ENCODE measurements at places on chromosomes 4 and X. TPM values are rescaled to one million over a fixed set of nuclear protein-coding genes. Genes with fewer than 3 reads are reported as not detected.

Gene THAP6
- 10.6 TPM for total RNA-seq

- DNase-seq, result no peak
Observed at GRCh38 chr4:17695341-17695740, 80.9 kb downstream of the MED28 start.

DNA sequence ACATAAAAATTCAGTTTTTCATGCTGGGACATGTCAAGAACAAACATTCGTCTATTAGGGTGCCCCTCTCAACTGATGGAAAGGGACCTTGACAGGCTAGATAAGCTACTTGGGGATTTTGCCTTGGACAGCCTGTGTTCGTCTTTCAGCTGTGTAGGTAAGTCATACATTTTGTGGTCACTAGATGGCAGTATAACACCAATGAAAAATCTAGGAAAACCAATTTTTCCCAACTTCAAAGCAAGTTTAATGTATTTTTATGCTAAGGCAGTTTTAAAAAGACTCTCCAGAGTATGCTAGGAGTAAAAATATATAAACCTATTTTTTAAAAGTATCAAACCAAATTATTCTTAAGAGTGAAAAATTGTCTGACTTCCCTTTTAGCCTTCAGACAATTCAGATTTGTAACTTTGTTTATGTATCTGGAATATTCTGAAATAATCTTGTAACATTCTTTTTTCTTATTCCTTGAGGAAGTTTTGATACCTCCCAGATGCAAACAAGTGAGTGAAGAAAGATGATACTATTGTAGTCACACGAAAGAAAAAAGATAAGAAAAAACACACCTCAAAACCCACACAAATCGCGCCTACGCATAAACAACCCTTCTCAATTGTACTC, 158.3 kb downstream of the CPE start:
- peak; percentile 63 for DNase-seq

Gene CTAG2
- not detected for total RNA-seq

Gene ODAM
- total RNA-seq, result not detected

Gene TMEM35A
- total RNA-seq, result 0.30 TPM

- peak; percentile 6 for DNase-seq
Observed at GRCh38 chr4:136690360-136690759, 841.9 kb downstream of the PCDH18 start.

Gene TMEM150C
- total RNA-seq, result 0.52 TPM
